Stimulated activated CD4-positive, alpha-beta T cell treated with anti-CD3 and anti-CD28 coated beads, Interleukin-1b, Interleukin-23, amount 100 ng/mL, for 1 hour (primary cell): ENCODE measurements at places on chromosomes 2 and 18.

DNA sequence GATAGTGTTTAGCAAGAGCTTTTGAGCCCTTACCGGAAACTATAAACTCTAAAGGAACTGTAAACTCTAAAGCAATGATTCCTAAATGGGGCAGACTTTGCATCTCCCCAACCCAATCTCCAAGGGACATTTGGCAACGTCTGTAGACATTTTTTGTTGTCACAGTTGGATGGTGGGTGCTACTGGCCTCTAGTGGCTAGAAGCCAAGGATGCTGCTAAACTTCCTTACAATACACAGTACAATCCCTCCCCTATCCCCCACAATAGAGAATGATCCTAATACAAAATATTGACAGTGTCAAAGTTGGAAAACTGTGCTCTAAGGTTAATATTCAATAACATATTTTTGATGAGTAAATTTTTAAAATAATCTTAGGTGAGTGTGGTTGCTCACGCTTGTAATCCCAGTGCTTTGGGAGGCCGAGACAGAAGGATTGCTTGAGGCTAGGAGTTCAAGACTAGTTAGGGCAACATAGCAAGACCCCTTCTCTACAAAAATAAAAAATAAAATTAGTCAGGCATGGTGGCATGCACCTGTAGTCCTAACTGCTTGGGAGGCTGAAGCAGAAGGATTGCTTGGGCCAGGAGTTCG lies 66.7 kb downstream of the PTPN4 start:
- DNase-seq: no peak

- DNase-seq: no peak
These were observed 21.9 kb downstream of the ARPC2 start for GRCh38 chr2:218238887-218239286.

DNA sequence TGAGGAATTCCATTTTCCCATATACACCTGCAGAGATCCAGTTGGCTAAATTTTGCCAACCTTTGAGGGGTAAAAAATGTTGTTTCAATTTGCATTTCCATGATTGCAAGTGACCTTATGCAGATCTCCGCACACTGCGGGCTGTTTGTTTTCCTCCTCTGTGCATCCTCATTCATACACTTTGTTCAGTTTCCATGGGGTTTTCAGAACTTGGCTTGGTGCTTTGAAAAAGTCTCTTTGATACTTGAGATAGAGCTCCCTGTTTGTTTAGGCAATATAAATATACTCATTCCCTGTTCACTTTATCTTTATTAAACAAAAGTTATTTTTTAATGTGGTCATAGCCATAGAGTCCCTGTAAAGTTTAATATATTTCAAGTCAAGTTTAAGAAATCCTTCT lies 353.1 kb downstream of the CMPK2 start:
- DNase-seq: no peak

- DNase-seq: no peak
These were observed 135.7 kb downstream of the LRRC30 start for GRCh38 chr18:7366597-7366996.

- no peak for DNase-seq
These were observed 5.2 kb downstream of the ZFP36L2 start for GRCh38 chr2:43221124-43221762.
